Activated naive CD4-positive, alpha-beta T cell treated with Interleukin-2 at 50 U/mL for 16 hours (primary cell): ENCODE measurements at places on chromosomes 7 and 10.

GRCh38 chr10:46223064-46223480 lies 63.7 kb upstream of the ANTXRL start:
- peak; percentile 23 for DNase-seq

DNA sequence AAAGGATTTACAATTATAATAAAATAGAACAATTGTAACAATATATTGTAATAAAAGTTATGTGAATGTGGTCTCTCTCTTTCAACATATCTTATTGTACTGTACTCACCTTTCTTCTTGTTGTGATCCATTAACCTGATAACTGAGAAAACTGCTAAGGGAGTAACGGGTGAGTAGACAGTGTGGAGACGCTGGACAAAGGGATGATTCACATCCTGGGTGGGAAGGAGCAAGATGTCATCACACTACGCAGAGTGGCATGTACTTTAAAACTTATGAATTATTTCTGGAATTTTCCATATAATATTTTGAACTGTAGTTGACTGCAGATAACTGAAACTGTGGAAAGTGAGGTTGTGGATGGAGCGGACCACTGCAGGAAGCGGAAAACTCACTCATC lies 91.2 kb upstream of the PLPP4 start:
- no peak for DNase-seq

- DNase-seq: no peak
These were observed 75.7 kb downstream of the IGF2BP3 start for GRCh38 chr7:23394488-23395171.

DNA sequence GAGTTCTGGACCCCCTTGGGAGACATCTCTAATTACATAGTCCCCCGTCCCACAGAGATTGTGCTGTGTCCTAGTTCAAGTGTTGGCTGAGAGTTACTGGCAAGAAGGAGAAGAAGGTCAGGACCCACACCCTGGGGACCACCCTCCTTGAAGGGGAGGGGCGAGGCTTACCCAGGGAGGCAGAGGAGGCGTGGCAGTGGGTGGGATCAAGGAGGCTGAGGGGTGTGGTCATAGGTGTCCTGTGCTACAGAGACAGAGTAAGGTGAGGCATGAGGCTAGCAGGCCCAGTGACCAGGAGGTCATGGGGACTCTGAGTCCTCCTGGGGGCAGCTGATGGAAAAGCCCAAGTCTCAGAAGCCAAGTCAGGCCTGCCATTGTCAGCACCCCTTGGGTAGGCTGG lies 29.4 kb upstream of the ADCYAP1R1 start:
- DNase-seq: no peak

DNA sequence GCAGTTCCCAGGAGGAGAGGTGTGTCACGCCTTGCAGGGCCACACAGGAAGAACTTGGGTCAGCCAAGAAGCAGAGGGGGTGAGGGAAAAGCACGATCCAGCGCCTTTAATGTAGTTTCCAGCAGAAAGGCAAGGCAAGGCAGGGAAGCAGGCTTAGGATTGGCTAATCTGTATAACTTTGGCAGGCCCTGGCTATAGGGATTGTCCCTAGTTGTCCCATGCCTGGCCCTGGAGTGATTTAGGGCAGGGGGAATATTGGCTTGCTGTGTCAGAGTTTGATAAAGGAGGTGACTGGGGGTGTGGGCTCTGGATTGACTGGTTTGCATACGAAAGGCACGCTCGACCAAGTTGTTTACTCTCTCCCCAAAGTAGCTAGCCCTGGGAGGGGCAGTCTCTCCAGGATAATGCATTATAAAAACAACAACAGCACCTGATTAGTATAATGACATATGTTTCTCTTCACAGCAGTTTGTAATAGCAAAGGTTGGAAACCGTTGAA lies 44.5 kb downstream of the RBM28 start:
- DNase-seq: no peak

GRCh38 chr10:70232859-70233108 lies 445 bp downstream of the PPA1 start:
- DNase-seq: no peak

- DNase-seq: no peak
These were observed 124.6 kb upstream of the MBL2 start for GRCh38 chr10:52897162-52897561.

DNA sequence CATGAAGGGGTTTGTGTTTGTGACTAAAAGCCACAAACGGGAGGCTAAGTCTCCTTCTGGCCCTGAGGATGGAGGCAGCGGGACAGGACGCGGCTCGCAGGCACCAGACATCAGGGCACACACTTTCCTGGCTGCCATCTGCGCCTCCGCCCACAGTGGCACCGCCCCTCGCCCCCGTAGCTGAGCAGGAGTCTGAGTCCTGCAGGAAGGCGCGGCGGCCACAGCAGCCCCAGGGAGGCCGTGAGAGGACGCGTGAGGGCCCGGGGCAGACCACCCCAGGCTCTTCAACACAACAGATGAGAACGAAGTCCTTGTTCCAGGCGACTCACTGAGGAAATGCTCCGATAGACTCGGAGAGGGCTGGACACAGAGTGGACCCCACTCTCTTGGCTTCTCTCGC lies 6.6 kb downstream of the ADGRA1 start:
- DNase-seq: no peak

DNA sequence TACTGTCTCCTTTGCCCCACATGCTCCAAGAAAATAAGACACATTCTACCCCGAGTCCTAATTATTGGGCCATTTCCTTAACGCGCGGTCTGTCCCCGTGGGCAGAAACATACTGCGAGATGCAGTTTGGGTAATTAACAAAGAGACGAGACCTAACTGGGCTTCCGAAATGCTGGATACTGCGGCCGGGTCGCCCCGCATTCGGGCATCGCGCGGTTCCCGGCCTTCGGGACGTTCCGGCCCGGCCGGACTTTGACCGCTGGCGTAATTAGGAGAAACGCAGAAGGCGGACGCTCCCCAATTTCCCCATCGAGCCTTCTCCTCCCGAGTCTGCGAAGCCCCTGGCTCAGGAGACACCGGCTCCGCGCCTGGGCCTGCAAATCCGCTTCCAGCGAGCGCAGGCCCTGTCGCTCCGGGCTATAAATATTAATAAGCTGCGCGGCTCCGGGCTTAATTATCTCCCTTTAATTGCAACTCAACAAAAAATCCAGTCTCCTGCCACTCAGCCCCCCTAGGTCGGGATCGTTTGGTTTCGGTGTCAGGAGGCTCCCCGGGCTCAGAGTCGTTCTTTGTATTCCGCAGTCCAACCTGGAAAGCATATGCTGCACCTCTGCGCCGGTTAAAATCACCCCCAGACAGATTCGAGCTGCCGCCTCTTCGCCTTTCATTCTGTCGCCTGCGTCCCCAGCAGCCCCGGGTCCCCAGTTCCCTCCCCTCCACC lies 131.5 kb downstream of the SPAG6 start:
- no peak for DNase-seq

DNA sequence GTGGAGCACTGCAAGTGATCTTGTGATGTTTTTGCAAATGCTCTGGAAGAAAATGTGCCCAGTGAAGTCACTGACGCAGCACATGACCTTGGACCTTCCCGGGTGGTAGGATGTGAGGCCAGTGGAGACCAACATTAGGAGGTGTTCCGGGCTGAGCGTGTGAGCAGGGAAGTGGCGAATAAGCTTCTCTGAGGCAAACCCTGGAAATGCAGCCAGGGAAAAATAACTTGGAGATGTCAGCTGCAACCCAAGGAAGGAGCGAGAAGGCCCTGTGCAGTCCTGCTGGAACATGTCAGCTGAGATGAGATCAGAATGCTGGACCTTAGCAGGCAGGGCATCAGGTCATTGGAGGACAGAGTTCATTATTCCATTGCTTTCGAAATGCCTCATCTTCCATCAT lies 18.6 kb upstream of the SDK1 start:
- DNase-seq: no peak

DNA sequence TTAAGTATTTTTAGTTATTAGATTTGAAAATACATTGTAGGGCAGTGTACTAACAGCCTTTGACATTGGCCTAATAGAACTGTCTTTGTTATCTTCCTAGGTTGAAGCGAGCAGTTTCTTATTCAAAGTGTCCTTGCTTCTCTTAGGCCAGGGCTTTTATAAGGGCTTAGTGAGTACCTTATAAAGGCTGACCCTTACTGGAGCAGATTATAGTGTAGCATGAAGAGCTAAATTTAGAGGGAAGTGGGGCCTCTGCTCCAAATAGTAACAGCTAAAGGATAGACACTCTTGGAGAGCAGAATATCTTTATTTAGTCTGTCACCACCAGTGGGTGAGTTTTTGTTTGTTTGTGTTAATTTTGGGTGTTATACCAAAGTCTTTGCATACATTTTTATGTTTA lies 15.9 kb downstream of the BZW2 start:
- no peak for DNase-seq

GRCh38 chr10:7519351-7519750 lies 108.5 kb upstream of the SFMBT2 start:
- DNase-seq: no peak

DNA sequence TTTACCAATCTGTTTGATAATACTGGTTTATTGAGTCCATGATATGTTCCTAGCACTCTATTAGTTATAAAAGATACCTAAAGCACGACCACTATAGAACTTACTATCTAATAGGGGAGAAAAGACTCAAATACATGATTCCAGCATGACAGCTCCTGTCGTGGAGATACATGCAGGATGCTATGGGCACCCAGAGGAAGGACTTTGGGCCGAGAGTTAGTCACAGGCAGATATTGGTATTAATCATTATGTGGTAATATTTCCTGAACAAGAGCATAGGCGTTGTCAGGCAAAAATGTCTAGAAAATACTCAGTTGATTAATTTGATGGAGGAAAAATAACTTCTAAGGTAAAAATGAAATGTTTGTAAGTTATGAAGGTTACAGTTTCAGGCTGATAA lies 31.8 kb downstream of the CNNM2 start:
- DNase-seq: no peak

DNA sequence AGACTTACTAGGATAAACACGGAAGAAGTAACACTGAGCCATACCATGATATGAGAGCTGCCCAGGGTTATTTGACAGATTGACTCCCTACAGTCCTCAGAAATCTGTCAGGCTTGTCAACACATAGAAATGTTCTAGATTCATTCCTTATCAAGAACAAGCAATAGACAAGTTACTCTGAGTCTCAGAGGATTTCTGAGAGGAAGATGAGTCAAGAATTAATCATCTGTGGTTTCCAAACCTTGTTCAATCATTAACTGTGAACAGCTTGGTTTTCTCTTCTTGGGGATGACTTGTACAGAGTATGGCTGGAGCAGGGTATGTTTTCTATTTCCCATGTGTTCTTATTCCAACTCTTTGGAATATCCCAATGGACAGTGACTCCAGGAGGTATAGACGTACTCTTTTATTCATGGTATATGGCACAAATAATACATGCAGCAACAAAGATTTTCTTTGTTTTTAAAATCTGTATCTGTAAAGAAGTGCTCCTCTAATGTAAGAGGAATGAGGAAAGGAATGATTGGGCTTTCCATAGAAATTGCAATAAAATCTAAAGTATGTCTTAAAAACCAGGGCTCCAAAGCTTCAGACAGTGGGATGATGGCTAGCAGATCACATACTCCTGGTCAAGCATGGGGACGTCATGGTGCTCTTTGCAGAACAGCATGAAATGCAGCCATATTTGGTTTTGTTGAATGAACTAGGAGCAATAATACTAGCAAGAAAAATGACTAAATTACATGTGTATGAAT lies 11.9 kb upstream of the SFR1 start:
- DNase-seq: no peak

DNA sequence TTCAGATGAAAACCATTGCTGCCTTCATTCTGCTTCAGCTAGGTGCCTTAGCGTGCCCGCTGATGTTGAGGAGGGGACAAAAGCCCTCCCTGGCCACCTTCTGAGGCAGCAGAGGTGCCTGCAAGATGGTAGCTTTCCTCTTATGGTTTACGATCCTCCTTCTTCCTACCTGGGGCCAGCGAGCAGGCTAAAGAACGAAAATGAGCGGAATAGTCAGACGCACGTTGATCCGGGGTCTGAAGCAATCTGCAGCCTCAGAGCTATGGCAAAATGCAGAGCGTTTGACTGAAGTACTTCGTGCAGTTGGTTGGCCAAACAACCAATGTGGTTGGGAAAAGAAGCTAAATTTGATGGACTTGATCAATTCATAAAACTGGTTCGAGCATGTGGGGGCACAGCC lies 95.5 kb downstream of the GATA3 start:
- DNase-seq: no peak

- DNase-seq: no peak
These were observed 662.6 kb upstream of the TEX47 start for GRCh38 chr7:89458114-89458513.

DNA sequence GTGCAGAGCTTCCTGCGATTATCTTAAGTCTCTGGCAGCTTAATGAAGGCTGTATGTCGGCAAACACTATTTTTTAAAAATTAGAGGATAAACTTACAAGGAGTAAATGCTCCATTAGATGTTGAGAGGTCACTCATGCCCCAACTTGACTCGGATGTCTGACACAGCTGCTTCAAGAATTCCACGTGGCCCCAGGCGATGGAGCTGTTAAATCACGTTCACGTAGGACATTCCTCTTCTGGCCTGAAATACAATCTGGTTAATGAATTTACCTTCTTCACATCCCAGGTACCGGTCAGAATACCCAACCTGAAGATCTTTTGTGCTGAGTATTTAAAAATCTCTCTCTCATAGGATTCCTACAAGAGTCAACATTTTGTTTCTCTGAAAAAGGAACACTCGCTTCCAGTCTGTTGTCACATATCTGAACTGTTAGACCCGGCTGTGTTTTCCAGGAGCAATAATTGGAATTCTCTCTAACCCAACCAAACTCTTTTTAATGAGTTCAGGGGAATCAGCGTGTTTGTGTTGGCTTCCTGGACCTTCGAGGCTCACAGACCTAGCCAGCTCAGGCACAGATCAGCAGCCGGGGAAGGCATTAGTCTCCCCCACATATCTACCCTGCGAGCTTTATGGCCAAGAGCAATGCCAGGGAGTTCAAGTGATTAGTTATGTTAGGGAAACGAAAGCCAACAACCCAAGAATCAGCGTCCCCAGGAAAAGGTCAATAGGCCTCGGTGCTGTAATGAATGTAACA lies 284.9 kb downstream of the FGFR2 start:
- DNase-seq: no peak
